ENCODE measurements at places on chromosomes 12 and 14.

DNA sequence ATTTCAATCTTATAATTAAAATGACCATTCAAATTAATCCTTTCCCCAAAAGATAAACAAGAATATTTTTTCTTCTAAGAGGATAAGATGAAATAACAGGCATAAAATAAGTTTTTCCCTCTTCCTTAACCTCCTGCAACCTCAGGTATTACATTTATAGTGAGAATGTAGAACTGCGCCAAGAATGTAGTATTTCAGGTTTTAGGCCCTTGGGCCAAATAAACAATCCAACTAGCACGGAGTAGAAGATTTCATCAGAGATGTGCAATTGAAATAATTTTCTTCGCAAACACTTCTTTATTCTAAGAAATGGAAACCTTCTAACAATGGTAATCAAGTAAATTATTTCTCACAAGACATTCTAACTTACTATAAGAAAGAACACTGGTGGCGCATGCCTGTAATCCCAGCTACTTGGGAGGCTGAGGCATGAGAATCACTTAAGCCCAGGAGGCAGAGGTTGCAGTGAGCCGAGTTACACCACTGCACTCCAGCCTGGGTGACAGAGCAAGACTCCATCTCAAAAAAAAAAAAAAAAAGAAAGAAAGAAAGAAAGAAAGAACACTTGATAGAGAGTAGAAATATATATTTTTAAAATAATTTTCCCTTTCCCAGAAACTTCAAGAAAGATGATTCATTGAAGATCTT lies 100.8 kb downstream of the TAOK3 start:
- DNase-seq, result no peak

- no peak for DNase-seq
Measured at GRCh38 chr14:35666429-35667043, 132.6 kb downstream of the INSM2 start.

DNA sequence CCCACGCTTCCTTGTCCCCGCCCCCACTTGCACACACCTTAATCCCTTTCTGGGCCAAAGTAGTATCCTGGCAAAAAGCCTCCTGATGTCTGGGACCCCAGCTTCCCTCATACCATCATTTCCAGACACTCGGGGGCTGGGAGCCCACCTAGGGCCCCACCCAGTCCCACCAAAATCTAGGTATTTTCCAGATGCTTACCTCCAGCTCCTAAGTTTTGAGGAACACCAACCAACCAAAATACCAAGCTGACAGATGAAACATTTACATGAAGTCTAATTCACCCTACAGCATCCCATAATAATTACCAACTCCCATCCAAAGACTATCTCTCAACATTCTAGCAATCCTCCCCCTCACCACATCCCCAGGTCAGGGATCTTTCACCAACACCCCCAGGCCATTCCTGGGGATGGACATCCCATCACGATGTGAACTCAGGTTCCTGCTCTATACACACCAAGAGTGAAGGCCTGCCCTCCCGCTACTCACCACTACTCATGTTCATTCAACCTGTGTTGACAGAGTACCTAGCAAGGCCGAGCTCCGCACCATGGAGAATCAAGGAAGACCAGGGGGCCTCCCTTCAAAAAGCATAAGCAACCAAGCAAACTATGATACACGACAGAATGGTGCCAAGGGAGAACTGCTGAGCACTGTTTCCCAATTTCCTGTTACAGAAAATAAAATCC lies 1.6 kb upstream of the CHD4 start:
- DNase-seq, result no peak

DNA sequence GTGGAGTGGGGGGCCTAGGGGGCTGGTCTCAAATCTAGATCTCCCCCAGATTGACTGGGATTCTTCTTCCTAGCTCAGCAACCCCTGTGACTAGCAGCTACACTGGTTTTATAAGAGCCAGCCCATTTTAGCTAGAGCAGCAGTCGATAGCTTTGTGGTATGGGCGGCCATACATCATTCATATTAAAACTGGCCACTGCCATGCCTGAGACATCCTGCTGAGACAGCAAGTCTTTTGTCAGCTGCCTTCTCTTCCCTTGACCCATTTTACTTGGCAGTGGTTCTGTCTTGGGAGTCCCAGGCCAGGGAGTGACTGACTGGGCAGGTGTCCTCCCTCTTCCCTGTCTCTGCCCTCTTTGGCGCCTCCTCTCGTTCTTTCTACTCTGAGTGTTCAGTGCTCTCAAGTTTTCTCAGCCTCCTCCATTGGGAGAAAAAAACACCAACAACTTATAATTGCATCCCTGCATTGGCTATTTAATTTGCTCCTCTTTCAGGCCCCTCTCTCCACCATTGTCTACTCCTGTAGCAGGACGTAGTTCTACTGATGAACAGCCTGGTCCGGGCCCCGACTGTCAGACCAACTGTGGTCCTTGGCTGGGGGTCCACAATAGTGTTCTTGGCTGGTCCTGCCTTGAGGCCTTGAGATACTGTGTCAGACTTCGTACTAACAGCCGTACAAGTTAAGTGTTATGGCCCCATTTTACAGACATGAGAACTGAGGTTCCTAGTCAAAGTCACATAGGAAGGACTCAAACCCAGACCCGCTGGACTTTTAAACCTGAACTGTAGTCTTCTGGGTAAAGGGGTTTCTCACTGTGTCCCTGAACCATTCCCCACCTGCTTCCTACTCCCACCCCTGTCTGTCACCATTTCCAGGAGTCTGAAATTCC lies 18.3 kb upstream of the JDP2 start:
- no peak for DNase-seq

DNA sequence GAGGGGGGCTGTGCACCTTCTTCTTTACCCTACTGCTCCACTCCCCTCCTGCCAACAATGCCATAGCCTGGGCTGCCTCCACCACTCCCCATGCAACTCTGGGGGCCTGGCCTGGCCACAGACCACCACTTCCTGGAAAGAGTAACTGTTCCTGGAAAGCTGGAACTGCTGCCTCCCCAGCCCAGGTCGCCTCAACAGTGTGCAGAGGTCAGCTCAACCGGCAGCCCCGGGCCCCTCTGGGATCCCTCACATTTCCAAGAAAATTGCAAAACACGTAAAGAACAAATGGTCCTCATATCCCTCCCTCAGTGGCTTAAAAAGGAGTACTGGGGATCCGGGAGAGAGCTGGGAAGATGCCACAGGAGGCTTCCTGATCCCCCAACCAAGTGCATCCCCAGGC lies 22.4 kb upstream of the DIO3 start:
- DNase-seq, result no peak

DNA sequence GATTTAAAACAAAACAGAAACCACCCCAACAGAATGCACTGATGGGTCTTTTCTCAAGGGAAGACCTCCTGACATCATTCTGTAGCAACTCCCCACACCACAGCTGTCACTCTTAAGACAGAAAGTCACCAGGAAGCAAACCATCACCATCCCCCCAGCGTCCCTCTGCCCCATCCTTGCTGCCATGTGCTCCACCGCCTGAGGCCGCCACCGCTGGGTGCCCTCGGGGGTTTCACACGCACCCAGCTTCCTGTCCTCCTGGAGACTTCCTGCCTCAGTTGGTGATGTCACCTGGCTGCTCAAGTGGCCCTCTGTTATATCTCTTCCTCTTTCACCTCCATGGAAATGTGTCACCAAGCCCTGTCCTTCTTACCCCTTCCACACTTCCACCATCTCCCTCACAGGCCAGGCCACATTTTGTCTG lies 71.4 kb upstream of the GPR68 start:
- DNase-seq, result peak; percentile 96

- no peak for DNase-seq
Measured at GRCh38 chr12:131547555-131547954, 163.3 kb upstream of the SFSWAP start.

DNA sequence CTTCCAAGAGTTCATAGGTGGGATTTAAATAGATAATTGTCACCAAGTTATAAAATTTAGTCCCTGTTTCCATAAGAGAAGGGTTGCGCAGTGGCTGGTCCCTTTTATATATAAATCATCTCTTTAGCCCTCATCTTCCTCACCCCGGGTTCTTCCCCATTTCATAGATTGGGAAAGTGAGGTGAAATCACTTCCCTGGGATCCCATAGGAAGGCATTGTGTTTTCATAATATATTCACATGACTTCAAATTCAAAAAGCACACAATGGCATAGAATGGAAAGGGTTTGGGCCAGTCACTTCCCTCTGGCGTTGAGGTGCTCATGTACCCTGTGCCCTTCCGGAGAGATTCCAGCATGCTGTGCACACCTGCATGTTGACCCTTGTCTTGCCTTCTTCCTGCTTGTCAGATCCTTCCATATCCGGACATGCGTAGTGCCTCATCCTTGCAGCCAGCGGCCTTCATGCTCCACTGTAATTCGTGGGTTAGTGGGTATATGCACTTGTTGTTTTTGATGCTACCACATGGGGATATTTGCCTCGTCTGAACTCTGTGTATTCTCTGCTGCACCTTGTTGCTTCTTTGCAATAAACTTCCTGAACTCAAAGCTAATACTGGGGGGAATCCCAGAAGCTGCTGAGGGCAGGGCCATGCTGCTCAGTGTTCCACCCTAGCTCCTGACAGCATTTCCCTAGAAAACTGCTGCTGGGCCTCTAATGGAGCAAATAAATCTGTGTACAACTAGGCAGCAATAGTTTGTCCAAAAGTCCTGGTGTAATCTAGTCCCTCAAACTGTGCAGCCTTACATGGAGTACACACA lies 59.6 kb downstream of the ANAPC7 start:
- DNase-seq, result no peak

- no peak for DNase-seq
Measured at GRCh38 chr12:96471368-96472050, 17.9 kb upstream of the CFAP54 start.

GRCh38 chr12:21369141-21369980 lies 3.3 kb upstream of the IAPP start:
- no peak for DNase-seq

- DNase-seq, result no peak
Measured at GRCh38 chr12:1741154-1741949, 50.5 kb downstream of the ADIPOR2 start.

- DNase-seq, result no peak
Measured at GRCh38 chr12:57112492-57113294, 1.5 kb upstream of the STAT6 start.

GRCh38 chr12:95459310-95459709 lies 14.6 kb upstream of the METAP2 start:
- no peak for DNase-seq

- peak; percentile 78 for DNase-seq
Measured at GRCh38 chr12:94133964-94134795, 14.2 kb upstream of the PLXNC1 start.

DNA sequence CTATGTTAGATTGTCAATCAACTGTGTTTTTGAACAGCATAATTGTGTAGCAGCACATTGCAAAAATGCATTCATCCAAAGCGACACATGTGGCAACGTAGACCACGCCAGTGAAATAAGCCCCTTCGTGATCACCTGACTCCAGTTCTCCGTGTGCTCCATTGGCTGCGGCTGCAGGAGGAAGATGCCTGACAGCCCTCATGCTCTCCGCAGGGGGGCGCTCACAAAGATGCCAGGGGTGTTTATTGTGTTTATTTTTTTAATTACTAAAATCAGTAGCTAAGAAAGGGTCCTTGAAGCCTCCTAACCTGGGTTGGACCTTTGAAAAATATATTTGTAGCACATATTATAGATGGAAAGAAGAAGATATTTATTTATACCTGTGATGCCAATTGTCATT lies 116.3 kb downstream of the SLC15A4 start:
- no peak for DNase-seq

DNA sequence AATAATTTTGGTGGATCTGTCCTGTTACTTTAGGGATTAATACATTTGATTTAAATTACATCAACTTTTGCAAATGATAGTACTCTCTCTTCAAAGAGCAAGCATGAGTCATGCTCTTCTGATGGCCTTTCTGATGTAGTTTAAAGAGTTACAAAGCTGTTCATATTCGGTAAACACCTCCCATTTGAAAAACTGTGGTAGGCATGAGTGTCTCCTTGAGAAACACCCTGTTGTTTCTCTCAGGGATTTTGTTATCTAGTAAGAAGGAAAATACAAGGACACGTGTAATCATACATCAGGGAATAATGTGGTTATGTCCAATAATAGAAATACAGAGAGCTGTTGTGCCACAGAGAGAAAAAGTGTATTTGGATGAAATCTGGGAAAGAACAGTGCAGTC lies 53.3 kb upstream of the E2F7 start:
- DNase-seq, result no peak

- DNase-seq, result no peak
Measured at GRCh38 chr12:67742461-67742860, 93.9 kb downstream of the DYRK2 start.

GRCh38 chr12:81610955-81611889 lies 147.9 kb downstream of the PPFIA2 start:
- peak; percentile 22 for DNase-seq

DNA sequence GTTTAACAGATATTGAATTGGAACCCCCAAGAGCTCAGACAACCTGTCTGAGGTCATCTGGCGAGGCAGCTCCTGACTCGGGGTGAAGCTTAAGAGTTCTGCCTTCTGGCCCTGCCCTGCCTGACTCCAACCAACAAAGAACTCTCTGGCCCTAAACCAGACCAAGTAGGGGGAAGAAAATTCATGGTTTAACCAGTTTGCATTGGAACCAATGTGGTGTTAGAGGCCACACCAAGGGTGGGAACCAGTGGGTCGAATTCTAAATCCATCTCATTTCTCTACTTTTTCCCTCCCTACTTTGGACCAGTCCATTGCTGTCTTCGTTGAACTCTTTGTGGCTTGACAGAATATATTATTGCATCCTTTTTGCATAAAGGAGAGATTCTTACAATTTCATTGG lies 30.4 kb upstream of the GSG1 start:
- no peak for DNase-seq

Measured in GM12865 (cell line).